ENCODE measurements at places on chromosomes 1 and 21. TPM values are rescaled to one million over a fixed set of nuclear protein-coding genes. Genes with fewer than 3 reads are reported as not detected.

GRCh38 chr1:66294707-66295370 lies 239.1 kb upstream of the SGIP1 start:
- no peaks in the 10 kb centered on the region for H3K27me3 ChIP-seq
- H3K27ac ChIP-seq = no peak overlapping the region
- H3K36me3 ChIP-seq = no peaks in the 10 kb centered on the region
- H3K4me1 ChIP-seq = peaks cover 51% of the 10 kb centered on the region

DNA sequence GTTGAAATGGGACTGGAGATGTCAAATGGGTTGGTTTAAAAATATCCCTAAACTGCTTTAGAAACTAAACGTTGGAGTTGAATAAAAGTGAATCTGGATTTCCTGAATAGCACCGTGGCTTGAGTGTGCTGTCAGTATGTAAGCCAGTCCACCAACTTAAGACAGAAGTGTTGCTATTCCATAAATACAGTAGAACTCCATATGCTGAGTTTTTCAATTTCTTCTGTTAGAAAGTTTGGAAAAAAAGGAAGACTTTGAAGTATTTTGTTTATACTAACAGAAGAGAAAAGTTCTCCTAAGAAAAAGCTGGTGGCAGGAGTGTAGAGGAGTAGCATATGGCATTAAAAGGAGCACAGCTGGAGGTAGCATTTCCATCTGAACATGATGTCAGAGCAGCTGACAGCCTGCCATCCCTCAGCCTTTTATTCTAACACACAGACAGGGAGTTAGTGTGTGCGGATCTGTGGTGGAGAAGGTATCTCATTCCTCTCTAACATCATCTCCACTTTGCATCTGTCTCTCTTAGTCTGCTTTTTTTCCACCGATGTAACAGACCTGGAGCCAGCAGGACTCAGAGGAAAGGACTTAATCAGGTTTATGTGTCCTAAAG lies at the start of gene ZBTB18:
TSS of gene ZBTB18 (plus strand) at position 449 of the 610 bp plus-strand sequence. CDS start at position 598, 149 bp downstream.
- no peak for DNase-seq
- H3K27ac ChIP-seq = no peak within 1 kb of the TSS
- peaks cover 24% of the 10 kb centered on the region for H3K36me3 ChIP-seq
- peaks cover 23% of the 10 kb centered on the region for H3K4me1 ChIP-seq

MYCL gene
- total RNA-seq = 0.10 TPM

SLC1A7 gene
- not detected for total RNA-seq

DNA sequence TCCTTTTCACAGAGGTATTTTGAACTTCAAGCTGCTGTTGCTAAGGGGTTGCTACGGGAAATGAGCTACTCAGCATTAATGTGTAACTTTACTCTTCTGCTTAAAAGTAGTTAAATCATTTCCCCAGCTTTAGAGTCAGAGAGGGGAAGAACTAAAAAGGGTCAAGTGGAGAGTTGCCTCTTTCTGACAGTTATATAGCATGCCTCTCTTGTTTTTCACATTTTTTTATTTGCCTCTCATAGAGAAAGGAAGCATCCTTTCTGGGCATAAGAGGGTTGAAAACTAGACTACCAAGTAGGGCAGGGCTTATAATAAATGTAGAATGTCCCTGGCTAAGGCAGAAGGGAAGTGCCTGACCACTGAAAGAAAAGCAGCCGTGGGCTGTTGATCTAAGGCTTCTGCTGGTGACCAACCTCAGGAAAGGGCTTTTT lies 10.1 kb upstream of the ELAVL4 start:
- H3K4me3 ChIP-seq = no peak overlapping the region
- no peak for DNase-seq
- no peaks in the 10 kb centered on the region for H3K27me3 ChIP-seq
- H3K36me3 ChIP-seq = no peaks in the 10 kb centered on the region

DNA sequence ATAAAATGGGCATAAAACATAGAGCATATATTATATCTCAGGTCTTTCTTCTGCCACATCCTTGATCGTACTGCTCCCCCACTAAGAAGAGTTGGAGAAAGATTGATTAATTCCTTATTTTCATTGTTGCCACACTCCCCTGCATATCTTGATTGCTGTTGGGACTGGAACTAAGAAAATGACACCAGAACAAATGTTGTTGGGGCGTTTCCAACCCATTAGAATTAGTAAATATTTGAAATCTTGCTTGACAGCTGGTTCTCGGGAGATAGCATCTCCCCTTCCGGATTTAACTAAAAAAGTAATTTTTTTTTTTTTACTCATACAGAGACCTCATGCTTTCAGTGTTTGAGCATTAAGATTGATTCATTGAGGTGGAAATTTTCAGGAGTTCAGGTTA lies 493.0 kb upstream of the PLXNA2 start:
- H3K36me3 ChIP-seq = no peaks in the 10 kb centered on the region
- H3K4me1 ChIP-seq = peaks cover 10% of the 10 kb centered on the region
- no peak for DNase-seq
- no peak overlapping the region for H3K27ac ChIP-seq
- no peaks in the 10 kb centered on the region for H3K27me3 ChIP-seq

PCBP3 gene
- not detected for total RNA-seq

GRCh38 chr1:95572962-95573361 lies 339.0 kb downstream of the RWDD3 start:
- DNase-seq = no peak
- no peak overlapping the region for H3K27ac ChIP-seq
- no peaks in the 10 kb centered on the region for H3K27me3 ChIP-seq

GRCh38 chr1:6660415-6661049 lies 35.9 kb downstream of the THAP3 start:
- H3K36me3 ChIP-seq = peaks cover 41% of the 10 kb centered on the region
- H3K27me3 ChIP-seq = no peaks in the 10 kb centered on the region

BCAN gene
- 0.51 TPM for total RNA-seq

TENT5C gene
- total RNA-seq = 56.2 TPM

GRCh38 chr1:230113593-230114236 lies 46.7 kb downstream of the GALNT2 start:
- peak overlapping the region; percentile 0 for H3K27ac ChIP-seq
- H3K36me3 ChIP-seq = peaks cover 49% of the 10 kb centered on the region
- no peaks in the 10 kb centered on the region for H3K27me3 ChIP-seq
- no peak overlapping the region for H3K4me3 ChIP-seq
- peaks cover 86% of the 10 kb centered on the region for H3K4me1 ChIP-seq

DNA sequence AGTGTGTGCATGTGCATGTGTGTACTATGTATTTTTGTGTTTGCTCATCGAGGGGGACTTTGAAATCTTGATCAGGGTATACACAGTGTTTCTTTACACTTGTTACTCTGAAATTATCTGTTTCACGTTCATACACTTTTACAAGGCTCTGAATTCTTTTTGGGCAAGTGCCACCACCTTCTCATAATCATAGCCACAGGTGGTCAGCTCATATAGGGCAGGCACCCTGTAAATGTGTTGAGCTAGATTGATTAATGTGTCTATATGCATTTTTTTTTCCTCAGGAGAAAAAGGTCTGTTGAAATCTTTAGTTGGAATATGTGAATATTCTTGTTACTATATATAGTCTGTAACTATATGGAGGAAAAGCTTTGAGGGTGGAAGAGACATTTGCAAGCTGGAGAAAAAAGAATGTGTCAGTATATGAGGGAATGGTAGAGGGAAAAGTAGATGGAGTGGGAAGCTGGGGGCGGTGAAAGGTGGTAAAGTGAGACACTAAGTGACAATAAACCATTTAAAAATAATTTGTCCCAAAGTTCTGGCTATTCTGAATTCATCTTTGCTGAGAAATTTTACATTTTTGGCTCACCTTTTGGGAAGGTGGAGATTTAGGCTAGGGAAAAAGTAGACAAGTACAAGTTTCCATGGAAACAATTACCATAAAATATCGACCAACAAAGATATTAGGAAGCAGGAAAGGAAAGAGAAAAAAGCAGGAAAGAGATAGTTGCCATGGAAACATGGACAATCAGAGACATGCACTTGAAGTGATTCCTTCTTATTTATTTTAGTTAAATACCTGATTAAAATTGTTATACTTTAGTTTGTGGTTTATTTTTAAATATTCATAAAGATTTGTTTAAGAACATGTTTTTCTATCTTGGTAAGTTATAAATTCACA lies 277.5 kb downstream of the PDE4B start:
- no peak overlapping the region for H3K27ac ChIP-seq
- no peaks in the 10 kb centered on the region for H3K27me3 ChIP-seq
- H3K36me3 ChIP-seq = no peaks in the 10 kb centered on the region
- no peaks in the 10 kb centered on the region for H3K4me1 ChIP-seq
- H3K4me3 ChIP-seq = no peak overlapping the region
- no peak for DNase-seq

CYP2J2 gene
- total RNA-seq = 0.54 TPM

- H3K4me3 ChIP-seq = no peak overlapping the region
- peaks cover 19% of the 10 kb centered on the region for H3K4me1 ChIP-seq
- H3K27me3 ChIP-seq = no peaks in the 10 kb centered on the region
- no peak for DNase-seq
Observed at GRCh38 chr1:32998997-32999396, 34.4 kb upstream of the RNF19B start.

- no peaks in the 10 kb centered on the region for H3K36me3 ChIP-seq
- H3K4me1 ChIP-seq = no peaks in the 10 kb centered on the region
- H3K27ac ChIP-seq = no peak overlapping the region
- no peak for DNase-seq
Observed at GRCh38 chr1:214415131-214415530, 134.2 kb downstream of the SMYD2 start.

DNA sequence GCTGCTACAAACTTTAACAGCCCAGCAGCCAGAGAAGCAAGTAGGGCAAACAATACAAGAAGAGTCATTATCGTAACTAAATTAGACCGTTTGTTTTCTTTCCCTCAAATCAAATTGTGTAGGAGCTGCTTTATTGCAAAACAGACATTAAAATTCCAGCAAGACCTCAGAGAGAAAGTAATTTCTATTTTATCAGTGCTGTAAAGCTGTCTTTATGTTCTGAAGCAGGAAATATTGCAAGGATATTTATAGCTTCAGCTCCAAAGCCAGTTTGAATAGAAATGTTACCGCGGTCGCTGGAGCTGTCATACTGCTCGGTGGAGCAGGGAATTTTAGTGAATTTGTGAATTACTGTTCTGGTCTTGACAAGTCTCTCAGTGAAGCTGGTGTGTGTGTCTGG lies 503.8 kb upstream of the PLXNA2 start:
- DNase-seq = no peak
- H3K4me3 ChIP-seq = no peak overlapping the region
- no peaks in the 10 kb centered on the region for H3K36me3 ChIP-seq
- H3K27ac ChIP-seq = no peak overlapping the region

DNA sequence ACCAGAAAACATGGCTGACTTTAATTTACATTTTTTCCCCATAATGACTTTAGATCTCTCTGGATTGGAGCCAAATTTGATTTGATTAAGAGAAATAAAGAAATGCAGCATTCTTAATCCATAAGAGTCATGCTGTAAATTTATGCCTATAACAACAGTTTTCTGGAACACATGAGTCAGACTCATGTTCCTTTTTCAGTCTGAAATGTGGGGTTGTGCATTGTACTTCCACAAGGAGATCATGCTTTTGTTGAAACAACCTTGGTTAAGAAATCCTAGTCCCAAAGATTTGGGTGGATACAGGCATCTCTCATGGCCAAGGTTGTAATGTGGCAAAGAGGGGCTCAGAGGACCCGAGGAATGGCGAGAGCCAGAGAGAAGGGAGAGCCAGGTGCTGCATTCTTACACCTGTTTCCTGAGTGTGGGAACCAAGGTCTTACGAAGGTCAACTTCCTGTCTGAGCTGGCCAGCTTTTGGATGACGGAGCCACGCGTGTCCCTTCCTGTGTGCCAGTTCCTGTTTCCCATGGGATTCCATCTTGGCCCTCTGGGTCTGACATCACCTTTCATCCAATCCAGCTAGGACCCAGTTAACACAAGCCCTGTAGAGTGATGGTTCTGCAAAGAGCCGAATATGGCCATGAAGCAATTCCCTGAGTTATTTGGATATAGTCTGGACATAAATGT lies 23.1 kb downstream of the CLDN14 start:
- no peak overlapping the region for H3K4me3 ChIP-seq
- H3K36me3 ChIP-seq = no peaks in the 10 kb centered on the region
- peaks cover 5% of the 10 kb centered on the region for H3K27me3 ChIP-seq
- no peak overlapping the region for H3K27ac ChIP-seq
- no peaks in the 10 kb centered on the region for H3K4me1 ChIP-seq

- peak overlapping the region; percentile 91 for H3K27ac ChIP-seq
- H3K4me1 ChIP-seq = peaks cover 69% of the 10 kb centered on the region
- no peaks in the 10 kb centered on the region for H3K36me3 ChIP-seq
- peak overlapping the region; percentile 38 for H3K4me3 ChIP-seq
- peak; percentile 55 for DNase-seq
Observed at GRCh38 chr1:111505641-111506119, 2.2 kb upstream of the ADORA3 start.

HAO2 gene
- not detected for total RNA-seq

CFAP141 gene
- not detected for total RNA-seq

DNA sequence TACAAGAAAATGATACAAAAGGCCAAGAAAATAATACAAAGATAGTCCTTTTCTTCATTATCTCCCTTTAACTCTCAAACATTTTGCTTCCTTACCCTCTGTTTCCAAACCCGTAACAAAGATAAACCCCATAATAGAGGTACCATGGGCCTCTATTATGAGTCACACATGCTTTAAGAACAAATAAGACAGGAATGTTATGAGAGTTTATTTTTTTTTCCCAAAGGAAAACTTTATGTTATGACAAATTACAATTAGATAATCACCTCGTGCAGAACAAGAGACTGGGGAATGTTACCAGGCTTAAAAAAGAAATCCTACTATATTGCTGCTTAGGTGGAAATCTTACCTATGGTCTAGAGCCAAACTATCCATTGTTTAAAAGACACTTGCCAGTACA lies 272.0 kb downstream of the BRINP3 start:
- no peaks in the 10 kb centered on the region for H3K4me1 ChIP-seq
- H3K27me3 ChIP-seq = no peaks in the 10 kb centered on the region
- no peak for DNase-seq

DNA sequence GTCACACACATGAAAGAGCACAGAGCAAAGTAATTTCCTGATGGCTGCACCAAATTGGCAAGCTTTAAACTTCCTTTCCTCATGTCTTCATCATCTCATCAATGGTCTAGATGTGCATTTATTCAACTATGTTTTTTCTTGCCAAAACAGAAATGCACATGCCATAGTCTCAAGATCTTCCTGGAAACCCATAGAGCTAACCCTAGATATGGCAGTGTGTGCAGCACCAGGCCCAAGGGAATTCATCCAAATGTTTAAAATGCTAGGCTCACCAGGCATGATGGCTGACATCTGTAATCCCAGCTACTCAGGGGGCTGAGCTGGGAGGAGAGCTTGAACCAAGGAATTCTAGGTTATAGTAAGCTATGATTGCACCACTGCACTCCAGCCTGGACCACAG lies 31.2 kb upstream of the PALMD start:
- no peaks in the 10 kb centered on the region for H3K36me3 ChIP-seq
- DNase-seq = no peak
- H3K27ac ChIP-seq = no peak overlapping the region
- no peaks in the 10 kb centered on the region for H3K4me1 ChIP-seq
- no peak overlapping the region for H3K4me3 ChIP-seq

- H3K4me1 ChIP-seq = peaks cover 10% of the 10 kb centered on the region
- H3K27ac ChIP-seq = no peak overlapping the region
- no peak for DNase-seq
Observed at GRCh38 chr21:25842925-25843324, 108.2 kb downstream of the GABPA start.

PAPPA2 gene
- 0.05 TPM for total RNA-seq

GRCh38 chr1:195828325-195828724 lies 779.9 kb downstream of the KCNT2 start:
- H3K27ac ChIP-seq = no peak overlapping the region
- H3K4me1 ChIP-seq = no peaks in the 10 kb centered on the region
- no peaks in the 10 kb centered on the region for H3K36me3 ChIP-seq
- no peak overlapping the region for H3K4me3 ChIP-seq
- no peaks in the 10 kb centered on the region for H3K27me3 ChIP-seq

Data from activated B cell treated with CpG ODN at 0.5 μM for 24 hours (primary cell).